Stimulated activated CD4-positive, alpha-beta T cell treated with anti-CD3 and anti-CD28 coated beads, Interleukin-4, amount 100 ng/mL, for 1 hour (primary cell): ENCODE measurements at places on chromosomes 6 and 20.
A peak's percentile ranks its signal among the peaks of the same experiment; 100 is the strongest.

- peak; percentile 75 for DNase-seq
These were observed 36.6 kb upstream of the LTV1 start for GRCh38 chr6:143806282-143807102.

DNA sequence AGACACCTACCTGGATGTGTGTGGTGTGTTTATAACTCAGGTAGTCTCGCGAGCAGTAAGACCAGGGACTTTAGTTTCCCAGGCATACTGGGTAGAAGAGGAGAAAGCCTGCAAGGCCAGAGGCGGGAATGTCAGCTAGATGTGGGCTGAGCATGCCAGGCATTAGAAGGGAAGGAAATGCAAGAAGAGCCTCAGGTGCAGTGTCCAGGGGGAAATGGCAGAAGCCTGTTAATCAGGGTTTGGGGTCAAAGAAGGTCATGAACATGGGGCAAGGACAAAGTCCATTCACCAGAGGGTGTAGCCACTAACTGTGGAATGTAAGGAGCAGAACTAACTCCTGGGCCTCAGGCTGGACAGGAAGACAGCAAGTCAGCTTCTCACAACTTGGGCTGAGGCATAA, 305.0 kb downstream of the SMOC2 start:
- DNase-seq = no peak

DNA sequence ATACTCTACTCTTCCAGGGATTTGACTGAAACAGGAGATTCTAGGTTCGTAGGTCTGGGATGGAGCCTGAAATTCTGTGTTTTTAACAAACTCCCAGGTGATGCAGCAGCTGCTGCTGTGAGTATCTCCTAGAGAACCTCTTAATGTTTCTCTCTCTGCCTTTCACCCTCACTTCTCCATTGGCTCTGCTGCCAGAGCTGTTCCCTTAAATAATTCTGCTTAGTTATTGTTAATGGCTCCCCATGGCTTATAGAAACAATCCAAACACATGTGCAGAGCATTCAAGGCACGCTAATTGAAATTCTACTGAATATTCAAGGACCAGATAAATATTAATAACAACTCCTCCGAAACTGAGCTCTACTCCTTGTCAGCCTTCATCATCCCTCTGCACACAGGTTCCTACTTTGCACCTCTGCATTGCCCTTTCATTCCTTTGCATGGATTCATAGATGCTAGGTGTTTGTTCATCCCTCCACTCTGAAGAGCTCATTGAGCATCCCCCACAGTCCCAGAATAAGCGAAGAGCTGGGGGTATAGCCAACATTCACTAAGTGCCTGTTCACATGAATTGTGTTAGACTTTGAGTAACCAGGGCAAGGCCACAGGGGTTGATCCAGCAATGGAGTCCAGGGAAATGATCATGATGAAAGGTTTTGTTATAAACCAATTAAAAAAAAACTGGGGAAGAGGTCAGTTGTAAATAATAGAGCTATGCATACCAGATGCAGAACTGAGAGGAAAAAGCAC, 488.4 kb upstream of the JAG1 start:
- no peak for DNase-seq

DNA sequence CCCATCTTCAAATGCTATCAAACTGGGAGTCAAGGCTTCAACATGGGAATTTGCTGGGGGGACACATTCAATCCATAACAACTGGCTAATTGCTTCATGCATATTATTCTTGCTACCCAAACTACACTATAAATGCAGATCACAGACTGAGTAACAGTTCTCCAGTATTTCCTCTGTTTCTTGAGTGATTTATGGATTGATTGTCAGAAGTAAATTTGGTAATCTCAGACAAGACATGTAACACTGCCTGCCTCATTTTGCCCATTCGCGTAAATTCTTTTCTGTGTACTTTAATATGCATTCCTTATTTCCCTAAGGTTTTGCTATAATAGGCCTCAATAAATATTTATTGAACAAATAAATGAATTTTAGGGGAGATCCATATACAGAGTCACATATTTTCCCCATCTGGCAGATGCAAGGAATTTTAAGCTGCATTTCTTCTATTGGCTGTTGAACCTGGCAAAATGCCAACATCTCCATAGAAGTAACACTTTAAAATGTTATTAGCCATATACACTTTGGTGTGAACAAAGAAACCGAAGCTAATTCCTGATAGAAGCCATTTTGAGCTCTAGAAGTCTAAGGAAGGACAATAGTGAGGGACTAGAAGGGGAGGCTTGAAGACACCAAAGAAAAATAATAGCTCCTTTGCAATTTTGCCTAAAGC, 98.2 kb downstream of the QRSL1 start:
- no peak for DNase-seq

GRCh38 chr6:84135291-84135690, 92.2 kb downstream of the CEP162 start:
- DNase-seq = no peak

DNA sequence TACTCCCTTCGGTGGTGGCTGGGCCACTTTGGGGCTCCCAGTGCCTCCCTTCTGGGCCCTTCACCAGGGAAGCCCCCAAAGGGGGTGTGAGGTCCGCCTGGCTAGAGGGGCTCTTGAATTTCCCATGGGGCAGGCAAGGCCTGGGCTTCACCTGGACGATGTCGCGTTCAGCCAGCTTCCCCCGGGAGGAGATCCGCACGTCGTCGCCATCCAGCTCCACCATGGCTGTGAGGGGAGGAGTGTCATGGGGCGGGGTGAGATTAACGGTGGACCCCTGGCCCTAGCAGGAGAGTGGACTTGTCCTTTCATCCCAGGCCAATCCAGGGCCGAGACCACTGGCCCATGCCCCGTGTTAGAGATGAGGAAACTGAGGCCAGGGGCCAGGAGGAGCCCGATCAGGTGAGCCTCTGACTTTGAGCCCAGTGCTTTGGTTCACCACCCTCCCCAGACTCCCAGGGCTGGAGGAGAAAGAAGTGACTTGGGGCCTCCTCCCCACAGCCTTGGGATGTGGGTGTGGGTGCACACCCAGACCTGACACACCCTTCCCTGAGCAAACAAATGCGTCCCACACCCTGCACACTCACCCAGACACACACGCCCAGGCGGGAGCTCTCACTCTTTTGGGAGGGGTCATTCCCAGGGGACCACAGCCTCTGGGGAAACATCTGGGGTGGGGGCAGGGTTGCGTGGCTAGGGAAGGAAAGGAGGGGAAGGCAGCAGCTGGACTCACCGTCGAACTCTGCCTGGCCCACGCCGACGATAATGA, 46.1 kb downstream of the RAB44 start:
- DNase-seq = no peak

DNA sequence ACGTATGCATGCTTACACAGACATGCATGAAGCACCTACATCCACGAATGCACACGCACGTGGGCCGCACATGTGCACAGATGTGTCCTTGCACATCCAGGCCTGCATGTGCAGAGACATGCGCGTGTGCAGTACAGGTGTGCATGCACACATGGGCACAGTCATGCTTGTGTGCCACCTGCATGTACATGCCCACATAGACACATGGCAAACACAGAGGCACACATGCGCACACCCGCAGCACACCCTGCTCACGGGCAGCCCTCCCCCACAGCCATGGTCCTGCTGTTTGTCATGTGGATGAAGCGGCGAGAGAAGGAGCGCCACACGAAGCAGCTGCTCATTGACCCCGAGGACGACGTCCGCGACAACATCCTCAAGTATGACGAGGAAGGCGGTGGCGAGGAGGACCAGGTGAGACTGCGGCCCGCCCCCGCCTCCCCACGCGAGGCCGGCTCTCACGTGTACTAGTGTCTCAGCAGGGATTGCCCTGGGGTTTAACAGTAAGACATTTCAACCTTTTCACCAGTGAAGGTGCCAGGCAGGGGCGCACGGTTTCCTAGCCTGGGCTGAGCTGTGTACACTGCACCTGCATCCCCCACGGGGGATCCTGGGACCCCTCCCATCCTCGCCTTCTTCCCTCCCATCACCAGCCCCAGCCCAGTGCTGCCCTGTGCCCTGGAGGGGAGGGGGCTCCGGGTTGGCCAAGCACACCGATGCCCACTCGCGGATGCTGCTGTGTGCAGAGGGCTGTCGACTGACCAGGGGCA, 132.8 kb downstream of the TAF4 start:
- DNase-seq = no peak

DNA sequence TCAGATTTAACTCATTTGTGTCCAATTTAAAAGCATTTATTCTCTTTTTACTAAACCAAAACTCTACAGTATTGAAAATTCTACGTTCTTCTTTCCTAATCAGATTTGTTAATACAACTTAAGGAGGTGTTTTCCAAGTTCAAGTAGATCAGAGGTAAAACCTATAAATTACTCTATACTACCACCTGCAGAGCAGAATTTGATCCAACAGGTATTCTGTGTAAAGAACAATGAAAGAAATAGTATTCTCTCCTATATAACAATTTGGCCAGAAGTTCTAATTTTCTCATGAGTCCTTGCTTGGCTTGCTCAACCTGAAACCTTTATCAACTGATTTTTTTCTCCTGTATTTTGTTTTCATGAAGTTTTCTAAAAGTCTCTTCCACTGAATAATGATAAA, 28.5 kb upstream of the DST start:
- DNase-seq = no peak

- DNase-seq = no peak
These were observed 317.5 kb upstream of the HSF2 start for GRCh38 chr6:122081921-122082320.

DNA sequence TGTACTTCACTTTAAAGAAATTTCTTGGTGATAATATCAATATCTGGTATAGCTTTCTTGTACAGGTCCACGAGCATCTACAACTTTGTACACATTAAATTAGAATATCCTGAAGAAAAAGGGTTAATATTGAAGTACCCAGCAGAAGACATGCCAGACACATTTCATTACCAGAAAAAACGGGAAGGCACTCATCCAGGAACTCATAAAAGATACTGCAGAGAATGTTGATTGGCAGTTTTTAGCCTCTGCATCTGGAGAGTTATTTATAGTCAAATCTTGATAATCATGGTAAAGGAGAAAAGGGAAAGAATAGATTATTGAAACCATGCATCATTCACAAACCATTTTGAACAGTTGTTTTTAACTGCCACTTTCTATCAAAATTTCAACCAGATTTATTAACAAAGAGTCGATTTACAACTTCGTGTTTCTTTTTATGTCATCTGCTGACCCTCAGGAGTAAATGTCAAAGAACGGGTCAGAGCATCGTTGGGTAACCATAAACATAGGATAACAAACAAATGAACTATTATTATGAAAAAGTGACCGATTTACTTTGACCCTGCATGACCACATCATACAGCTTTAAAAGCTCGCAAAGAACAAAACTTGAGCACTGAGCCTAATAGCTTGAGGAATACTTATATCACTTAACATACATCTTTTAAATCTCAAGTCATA, 229.2 kb upstream of the SGK1 start:
- DNase-seq = no peak

GRCh38 chr6:56963043-56963442, 8.1 kb downstream of the BEND6 start:
- no peak for DNase-seq

GRCh38 chr20:24806705-24807676, 142.1 kb upstream of the CST7 start:
- DNase-seq = no peak

DNA sequence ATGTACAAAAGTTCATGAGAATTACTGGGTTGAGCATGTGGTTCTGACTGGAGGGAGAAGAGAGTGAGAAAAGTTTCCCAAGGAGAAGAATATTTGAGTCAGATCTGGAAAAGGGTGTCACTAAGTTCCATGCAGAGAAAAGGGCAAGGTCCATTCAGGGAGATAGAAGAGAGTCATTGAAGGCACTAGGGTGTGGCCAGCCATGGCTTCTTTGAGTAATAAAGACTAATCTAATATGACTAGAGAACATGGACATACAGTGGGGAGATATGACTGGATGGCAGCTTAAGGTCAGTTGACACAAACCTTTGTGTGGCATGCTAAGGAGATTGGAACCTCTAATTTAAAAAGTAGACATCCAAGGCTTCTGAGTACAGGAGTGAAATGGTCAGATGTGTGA, 10.7 kb upstream of the SLC17A4 start:
- DNase-seq = no peak

DNA sequence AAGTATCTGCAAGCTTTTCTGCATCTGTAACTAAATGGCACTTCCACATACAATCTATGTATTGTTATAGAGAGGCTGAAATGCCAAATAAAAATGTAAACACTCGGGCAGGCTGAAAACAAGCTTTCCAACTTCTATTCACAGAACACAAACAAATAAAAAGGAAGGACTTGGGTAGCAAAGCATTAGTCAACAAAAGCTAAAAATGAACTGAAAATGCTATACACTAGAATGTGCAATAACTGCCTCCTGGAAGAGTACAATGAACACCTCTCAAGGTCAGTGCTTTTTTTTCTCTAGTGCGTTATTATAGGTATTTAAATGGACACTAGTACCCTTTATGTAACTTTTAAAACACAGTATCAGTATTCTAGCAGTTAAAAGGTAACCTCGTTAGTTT, 31.4 kb downstream of the STK38 start:
- DNase-seq = no peak

DNA sequence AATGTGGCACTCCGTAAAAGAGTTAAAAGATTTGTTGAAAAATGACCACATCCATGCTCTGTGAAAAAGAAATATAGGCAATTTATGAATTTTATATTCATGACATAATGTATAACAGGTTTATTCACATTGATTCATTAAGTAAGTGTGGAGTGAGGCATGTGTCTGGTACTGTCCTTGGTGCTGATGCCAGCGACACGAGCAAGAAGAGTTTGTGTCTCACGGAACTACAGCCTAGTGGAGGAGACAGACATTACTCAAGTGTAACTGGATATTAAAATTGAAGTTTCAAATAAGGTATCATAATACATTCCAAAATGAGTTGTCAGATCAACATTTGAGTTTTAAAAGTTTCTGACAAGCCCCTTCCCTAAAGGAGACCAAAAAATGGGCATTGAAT, 158.2 kb upstream of the PRND start:
- peak; percentile 10 for DNase-seq

DNA sequence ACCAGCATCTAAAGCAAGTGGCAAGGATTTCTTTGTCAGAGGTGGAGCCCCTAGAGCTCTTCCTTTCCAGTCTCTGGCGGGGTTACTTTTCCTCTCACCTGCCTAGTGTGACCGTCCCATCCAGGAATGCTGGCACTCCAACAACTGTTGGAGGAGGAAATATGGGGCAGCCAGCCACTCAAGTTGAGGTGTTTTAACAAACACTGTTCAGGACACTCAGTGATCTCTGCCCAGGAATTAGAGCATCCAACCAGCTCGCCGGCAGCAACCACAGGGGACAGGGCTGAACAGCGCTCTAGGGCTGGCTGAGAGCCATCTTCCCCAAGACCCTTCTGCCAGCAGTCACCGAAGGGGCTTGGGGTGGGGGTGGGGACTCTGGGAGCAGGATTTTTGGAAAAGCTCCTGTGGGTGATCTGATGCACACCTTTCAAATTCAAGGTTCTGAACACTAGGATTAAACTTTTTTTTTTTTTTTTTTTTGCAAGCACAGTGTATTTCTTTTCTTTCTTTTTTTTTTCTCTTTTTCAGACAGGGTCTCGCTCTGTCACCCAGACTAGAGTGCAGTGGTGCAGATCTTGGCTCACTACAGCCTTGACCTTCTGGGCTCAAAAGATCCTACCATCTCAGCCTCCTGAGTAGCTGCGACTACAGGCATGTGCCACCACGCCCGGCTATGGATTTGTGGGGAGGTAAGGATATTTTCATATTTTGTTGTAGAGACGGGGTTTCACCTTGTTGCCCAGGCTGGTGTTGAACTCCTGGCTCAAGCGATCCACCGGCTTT, 28.4 kb upstream of the KCNK16 start:
- DNase-seq = no peak

- DNase-seq = peak; percentile 20
These were observed 2.1 kb downstream of the CTSZ start for GRCh38 chr20:59004763-59005522.
